Sigmoid colon (tissue), 7 donors: ENCODE measurements at places on chromosomes 2 and 18. TPM values are rescaled to one million over a fixed set of nuclear protein-coding genes. Genes with fewer than 3 reads are reported as not detected.

DNA sequence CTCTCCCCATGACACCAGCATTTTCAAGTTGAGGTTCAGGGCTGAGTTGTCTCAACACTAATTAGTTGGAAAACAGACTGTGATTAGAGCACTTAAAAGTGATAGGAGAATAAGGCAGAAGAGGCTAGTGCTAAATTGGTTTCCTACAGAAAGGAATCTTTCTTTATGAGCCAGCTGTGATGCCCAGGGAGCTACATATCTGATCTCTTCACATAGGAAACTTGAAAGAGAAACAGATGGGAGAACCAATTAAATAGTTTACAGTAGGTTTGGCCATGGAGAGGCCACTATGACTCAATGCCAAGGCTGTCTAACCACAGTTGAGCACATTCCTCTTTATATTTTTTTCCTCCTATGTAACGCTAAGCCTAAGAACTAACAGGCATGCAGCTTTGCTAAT lies 418.3 kb upstream of the CYRIA start:
- DNase-seq, result no peak

- no peak for DNase-seq
Observed at GRCh38 chr2:8078705-8079104, 603.2 kb upstream of the ID2 start.

GRCh38 chr18:23306822-23307221 lies 146.3 kb upstream of the RIOK3 start:
- no peak for DNase-seq

DNA sequence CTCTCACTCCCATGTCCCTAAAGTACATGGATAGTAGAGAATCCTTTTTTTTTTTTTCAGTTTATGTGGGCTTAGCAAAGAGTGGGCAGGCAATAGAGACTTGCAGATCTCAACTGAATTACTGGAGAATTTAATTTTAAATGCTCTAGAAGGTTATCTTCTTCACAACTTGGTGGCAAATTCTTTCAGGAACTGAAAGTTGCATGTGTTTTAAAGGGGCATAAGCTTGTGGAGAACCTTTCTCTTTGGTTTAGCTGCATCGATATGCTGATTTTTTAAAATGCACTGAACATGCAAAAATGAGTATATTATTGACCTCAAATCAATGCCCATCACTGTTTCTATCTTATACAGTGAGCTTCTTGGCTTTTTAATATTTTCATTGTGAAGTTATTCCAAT lies 24.9 kb upstream of the GALNT3 start:
- DNase-seq, result no peak

- no peak for DNase-seq
Observed at GRCh38 chr18:23897291-23897690, 117.3 kb upstream of the TTC39C start.

- no peak for DNase-seq
Observed at GRCh38 chr2:128513961-128514283, 195.3 kb upstream of the HS6ST1 start.

DNA sequence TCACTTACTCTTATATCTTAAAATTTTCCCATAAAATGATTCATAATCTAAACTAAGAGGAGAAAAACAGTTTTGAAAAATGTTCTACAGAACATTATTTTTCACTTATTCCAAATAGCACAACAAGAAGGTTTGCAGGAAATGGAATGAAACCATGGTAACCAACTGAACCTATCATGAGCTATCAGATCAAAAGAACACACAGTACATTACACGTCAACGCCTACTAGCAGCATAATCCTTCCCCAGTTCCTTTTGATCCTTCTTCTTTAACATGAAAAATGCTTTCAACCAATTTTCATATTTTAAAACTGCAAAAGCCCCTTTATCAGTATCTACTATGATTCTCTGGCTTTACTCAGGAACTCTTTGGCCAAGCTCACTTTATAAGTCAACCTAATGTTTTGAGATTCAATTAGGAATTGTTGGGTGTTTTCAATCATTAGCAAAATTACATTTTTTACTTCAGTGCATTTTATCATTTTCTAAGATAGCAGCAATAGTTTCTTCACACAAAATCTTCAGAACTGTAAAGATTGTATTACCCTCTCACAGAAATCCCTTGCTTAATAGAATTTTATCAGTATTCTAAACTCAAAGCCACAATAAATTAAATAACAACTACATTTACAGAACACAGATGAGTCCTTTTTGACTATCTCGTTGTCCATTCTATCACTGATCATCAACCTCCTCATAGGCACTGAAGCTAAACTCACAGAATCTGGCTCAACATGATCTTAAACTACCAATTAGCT lies 102.5 kb downstream of the CHN1 start:
- no peak for DNase-seq

DNA sequence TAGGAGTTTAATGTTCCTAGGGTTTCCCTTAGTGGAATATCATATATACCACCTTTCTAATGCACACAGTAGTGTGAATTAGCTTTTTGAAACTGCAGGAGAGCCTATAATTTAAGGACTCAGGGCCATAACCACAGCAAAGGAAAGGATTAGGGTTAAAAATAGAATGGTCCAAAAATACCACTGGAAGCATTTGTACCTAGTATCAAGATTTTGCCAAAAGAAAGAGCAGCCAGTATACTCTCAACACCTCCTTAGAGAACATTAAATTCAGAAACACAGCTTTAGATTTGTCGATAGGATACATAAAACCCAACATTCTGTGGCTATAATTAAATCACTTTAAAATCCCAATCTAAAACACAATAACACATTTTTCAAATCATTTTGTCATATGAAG lies 634.9 kb downstream of the EPHA4 start:
- DNase-seq, result no peak

DNA sequence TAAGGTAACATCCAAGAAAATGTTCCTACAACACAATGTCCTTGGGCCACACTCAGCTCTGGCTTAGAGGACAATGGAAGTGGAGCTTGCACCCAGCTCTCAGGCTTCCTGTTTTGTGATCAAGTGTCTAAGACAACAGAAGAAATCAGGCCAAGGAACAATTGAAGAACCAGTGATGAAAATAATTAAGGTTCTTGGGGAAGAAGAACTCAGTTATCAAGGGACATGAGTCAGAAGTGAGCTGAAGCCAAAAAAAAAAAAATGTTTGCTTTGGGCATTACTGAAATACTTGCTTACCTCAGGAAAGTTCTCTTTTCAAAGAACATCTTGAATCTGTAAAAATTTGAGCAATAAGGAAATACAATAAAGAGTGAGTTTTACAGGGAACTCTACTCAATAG lies 299.0 kb downstream of the FBXO15 start:
- no peak for DNase-seq

GRCh38 chr2:157459486-157459885 lies 15.6 kb upstream of the CYTIP start:
- DNase-seq, result no peak

GRCh38 chr18:8826971-8827370 lies 121.6 kb downstream of the MTCL1 start:
- no peak for DNase-seq

GRCh38 chr2:60742419-60742818 lies 13.6 kb upstream of the PAPOLG start:
- DNase-seq, result no peak

DNA sequence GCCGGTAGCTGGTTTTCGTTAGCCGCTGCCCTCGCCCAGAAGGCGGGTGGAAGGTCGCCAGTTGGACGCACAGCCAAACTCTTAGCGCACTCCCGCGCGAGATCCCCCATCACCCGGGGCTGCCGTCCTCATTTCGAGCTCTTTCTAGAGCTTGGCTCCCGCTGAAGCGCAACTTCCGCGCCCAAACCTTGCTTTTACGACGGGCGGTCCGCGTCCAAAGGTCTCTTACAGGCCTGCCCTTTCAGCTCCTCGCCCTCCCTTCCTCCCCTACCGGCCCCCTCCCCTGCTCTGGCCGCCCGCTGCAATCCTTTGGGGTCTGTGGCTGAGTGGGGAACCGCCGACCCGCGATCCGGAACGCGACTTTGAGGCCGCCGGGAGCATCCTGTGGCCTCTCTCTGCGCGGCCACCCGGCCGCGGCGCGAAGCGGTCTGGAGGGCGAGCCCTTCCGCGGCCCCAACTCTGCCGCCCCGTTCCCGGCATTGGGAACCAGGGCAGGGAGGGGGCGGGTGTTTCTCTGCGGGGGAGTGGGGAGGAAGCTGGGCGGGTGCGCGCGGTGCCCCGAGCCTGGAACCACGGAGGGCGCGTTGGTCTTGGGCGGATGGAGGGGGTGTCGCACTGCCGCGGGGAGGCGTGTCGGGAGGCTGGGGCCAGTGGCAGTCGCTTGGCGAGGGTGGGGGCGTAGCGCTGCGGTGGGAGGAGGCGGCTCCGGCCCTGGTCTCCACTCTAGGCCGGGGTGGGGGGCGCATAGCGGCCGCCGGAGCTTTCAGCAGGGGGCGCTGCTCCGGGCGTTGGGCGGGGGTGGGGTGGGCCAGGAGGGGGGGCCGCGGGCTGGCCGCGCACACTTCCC lies at the start of gene GDF7:
Gene GDF7 (plus strand): TSS at position 841 of the 847 bp plus-strand sequence. CDS start 96 bp downstream, outside the sequence.
- no peak for DNase-seq

HOXD10 gene
- 10.7 TPM for total RNA-seq

GALNT5 gene
- total RNA-seq, result 1.1 TPM

HOXD8 gene
- total RNA-seq, result 13.9 TPM

TEX44 gene
- total RNA-seq, result not detected

GTF3C2 gene
- total RNA-seq, result 28.5 TPM

CDH20 gene
- not detected for total RNA-seq

LOXHD1 gene
- total RNA-seq, result 0.27 TPM

FOXI3 gene
- not detected for total RNA-seq
